ENCODE measurements at places on chromosomes 2 and 18. TPM values are rescaled to one million over a fixed set of nuclear protein-coding genes. Genes with fewer than 3 reads are reported as not detected.

MRO gene
- polyA plus RNA-seq = 2.4 TPM

SLC38A11 gene
- 15.4 TPM for polyA plus RNA-seq

ASB18 gene
- polyA plus RNA-seq = not detected

NT5C1B gene
- 1.2 TPM for polyA plus RNA-seq

TMEM18 gene
- polyA plus RNA-seq = 50.1 TPM

NOL4 gene
- polyA plus RNA-seq = 3.3 TPM

KCNJ3 gene
- 7.9 TPM for polyA plus RNA-seq

TBR1 gene
- not detected for polyA plus RNA-seq

CDH2 gene
- 80.9 TPM for polyA plus RNA-seq

MC5R gene
- polyA plus RNA-seq = 0.51 TPM

LYG2 gene
- 0.98 TPM for polyA plus RNA-seq

All from renal cortex interstitium (tissue), 15 donors.